ENCODE measurements at places on chromosomes 3 and 15.
A peak's percentile ranks its signal among the peaks of the same experiment; 100 is the strongest.

GRCh38 chr3:4595710-4596113 is 102.6 kb downstream of the ITPR1 start:
- DNase-seq: no peak

GRCh38 chr3:141969711-141970110 is 93.3 kb downstream of the ATP1B3 start:
- DNase-seq: no peak

GRCh38 chr15:85490856-85491255 is 110.5 kb downstream of the AKAP13 start:
- no peak for DNase-seq

DNA sequence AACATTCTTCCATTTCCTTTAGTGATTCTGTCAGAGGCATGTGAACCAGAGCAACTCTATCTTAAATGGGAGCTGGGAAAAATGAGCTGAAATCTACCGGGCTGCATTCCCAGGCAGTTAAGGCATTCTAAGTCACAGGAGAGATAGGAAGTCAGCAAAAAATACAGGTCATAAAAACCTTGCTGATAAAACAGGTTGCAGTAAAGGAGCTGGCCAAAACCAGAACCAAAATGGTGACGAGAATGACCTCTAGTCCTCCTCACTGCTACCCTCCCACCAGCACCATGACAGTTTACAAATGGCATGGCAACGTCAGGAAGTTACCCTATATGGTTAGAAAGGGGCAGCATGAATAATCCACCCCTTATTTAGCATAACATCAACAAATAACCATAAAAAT is 66.4 kb downstream of the B3GALNT1 start:
- no peak for DNase-seq

- peak; percentile 81 for DNase-seq
These were observed 28.5 kb downstream of the BTD start for GRCh38 chr3:15629860-15630597.

DNA sequence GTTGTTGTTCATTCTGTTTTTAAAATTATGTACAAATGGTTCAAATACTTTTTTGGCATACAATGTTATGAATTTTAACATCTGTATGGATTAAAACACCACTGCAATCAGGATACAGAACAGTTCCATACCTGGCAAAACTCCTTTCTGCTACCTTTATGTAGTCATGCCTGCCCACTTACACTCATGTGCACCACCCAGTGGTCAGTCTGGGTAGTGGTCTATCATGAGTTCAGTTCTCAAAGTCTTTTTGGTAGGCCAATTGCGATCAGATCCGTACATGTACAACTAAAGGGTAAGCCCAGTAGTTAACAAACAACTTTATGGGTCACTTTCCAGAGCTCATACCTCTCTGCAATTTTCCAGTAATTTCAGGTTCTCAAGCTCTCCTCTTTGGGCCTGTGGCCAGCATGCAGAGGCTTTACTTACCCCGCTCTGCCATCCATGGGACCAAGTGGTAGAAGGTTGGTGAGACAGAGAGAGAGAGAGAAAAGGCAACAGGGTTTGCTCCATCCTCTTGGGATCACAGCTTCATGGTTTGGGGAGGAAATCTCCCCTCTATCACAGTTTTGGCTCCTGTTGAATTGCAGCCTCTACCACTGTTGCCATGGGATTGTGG is 63.9 kb upstream of the FAM98B start:
- DNase-seq: peak; percentile 34

GRCh38 chr15:70170096-70170699 is 72.5 kb upstream of the TLE3 start:
- no peak for DNase-seq

- DNase-seq: no peak
These were observed 560.1 kb downstream of the GRM7 start for GRCh38 chr3:7421065-7421464.

GRCh38 chr15:66864871-66865281 is 162.8 kb downstream of the SMAD6 start:
- DNase-seq: no peak

GRCh38 chr3:145780301-145780700 is 380.7 kb downstream of the PLOD2 start:
- DNase-seq: no peak

DNA sequence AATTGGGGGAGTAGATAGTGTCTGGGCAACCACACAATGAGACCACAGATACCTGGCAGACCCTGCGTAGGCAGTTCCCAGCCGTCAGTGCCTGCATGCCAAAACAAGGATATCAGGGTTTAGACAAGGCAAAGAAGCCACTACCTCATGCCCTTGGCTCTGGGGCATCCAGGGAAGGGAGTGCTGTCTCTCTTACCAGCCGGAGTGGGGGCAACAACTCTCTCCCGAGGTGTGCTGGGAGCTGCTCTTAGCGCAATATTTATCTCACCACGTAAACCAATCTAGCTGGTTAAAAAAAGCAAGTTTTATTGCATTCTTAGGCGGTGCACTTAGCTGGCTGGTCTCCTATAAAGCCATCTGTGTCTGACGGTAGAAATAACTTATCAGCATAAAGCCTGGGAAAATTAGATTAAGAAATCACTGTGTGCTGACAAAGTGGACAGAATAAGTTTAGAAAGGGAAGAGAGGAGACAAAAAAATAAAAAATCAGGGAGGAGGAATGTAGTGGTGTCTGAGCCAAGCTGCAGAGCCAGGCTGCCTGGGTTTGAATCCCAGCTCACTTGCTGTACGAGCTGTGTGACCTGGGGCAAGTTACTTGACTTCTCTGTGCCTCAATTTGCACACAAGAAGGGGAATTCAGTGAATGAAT is 273.2 kb downstream of the PDZRN3 start:
- DNase-seq: no peak

DNA sequence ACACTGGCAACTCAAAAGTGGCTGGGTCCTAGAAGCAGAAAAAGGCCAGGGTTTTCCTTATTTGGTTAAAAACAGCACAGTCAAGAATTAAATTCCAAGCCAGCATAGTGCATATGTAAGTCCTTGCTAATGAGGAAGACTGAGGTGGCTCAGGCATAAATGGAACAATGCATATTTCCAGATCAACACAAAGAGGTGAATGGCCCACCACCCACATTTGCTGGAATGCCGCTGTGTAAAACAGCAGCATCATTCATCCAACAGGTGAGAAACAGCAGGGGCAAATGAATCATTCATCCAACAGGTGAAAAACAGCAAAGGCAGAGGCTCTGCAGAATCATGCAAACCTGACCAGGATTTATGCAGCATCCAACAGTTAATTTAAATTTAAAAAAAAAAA is 32.9 kb downstream of the GPR176 start:
- no peak for DNase-seq

- DNase-seq: no peak
These were observed 118.8 kb downstream of the MEX3B start for GRCh38 chr15:81926981-81927380.

DNA sequence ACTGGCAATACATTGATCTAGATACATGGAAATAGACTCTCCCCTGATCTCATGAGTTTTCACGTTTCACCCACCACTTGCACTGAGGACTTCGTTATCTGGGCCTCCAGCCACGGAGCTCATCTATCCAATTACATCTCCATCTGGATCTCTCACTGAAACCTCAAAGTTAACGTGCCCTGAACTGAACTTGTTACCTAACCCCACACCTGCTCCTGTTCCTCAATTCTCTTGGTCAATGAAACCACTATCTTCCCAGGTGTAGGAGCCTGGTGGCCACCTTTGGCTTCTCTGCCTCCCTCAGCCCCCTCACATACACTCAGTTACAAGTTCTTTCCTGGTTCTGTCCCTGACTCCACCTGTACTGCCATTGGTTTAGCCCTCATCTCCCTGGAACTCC is 9.7 kb downstream of the DGKG start:
- no peak for DNase-seq

- no peak for DNase-seq
These were observed 138.9 kb downstream of the DUT start for GRCh38 chr15:48470096-48470495.

GRCh38 chr3:127711896-127712295 is 39.1 kb downstream of the ABTB1 start:
- DNase-seq: no peak

DNA sequence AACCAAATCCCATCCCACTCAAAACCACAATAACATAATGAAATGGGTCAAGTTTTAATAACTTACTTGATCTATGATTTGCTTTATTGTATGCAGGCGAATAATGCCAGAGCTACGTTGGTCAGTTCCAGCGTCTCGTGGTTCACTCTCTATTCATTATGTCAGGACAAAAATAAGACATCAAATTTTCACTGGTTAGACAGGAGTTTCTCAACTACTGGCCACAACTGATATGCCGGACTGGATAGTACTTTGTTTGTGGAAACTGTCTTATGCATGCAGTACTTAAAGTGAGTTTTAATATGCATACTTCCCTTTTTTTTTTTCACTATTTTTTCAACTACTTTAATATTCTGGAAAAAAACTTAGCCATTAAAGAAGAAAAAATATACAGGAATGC is 94.4 kb downstream of the TJP1 start:
- DNase-seq: no peak

DNA sequence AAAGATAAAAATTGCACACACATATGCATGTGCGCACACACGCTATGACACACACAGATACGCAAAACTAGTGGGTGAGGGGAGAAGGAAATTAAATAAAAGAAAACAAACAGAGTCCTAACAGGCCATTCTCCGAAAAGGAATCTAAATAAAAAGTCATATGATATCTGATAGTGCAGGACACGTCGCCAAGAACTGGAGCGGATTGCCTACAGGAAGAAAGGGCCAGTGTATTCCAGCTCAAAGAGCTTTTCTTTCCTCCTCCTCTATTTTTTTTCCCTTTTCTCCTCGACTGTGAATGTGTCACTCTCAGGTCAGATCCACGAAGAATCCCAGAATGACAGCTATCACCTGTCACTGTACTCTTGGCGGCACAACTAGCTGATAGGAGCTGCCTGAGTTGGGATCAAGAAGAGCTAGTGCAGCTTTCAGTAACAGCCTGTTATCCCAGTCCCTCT is 157.8 kb downstream of the TIGIT start:
- no peak for DNase-seq

DNA sequence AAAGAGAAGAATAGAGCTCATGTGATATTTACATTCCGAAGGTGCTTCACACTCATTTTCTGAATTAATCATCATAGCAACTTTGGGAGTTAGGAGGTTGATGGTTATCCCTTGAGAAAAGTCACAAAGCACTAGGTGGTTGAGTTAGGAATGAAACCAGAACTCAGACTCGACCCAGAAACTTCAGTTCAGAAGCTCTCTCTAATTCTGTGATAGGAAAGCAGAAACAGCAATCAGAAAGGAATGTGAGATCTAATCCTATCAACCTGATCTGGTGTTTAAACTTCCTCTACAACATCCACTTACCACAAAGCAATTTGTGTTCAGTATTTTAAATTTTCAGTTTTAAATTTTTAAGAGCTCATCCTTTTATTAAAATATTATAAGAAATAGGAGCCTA is 211.2 kb downstream of the CNTN3 start:
- no peak for DNase-seq

DNA sequence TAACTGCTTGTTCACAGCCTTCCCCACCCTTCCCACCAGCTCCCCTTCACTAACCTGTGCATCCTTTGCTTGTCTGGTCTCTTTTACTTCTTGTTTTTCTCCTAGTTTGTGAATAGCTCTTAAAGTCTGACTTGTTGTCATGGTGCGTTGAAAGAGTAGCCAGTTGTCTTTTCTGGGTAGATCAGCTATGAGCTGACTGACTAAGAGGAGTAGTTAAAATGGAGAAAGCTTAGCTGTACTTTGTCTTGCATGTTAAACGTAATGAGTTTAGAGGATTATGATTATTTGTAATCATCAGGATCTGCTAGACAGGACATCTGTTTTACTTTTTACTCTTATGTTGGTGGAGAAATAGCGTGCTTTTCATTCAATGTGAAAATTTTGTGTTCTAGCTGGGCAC is 35.9 kb downstream of the ATP2C1 start:
- DNase-seq: no peak

DNA sequence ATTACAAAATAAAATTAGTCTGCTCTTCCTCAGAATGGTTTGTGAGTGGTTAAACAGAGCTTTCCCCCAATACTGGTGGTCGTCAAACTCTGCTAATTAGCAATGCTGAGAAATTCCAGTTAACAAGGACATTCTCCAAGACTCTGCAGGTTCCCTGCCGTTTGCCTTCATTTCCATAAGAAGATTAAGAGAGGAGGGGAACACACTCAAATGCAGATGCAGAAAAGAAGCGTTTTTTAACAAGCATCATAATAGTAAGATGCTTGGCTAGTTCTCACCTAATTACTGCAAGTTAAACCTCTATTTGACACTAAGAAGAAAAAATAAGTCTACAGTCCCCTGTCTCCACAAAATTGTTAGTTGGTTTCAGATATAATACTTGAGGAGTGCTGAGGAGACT is 3.7 kb upstream of the SOX2 start:
- DNase-seq: no peak

- no peak for DNase-seq
These were observed 108.8 kb downstream of the EPHB1 start for GRCh38 chr3:134903837-134904236.

- no peak for DNase-seq
These were observed 97.2 kb downstream of the FAM43A start for GRCh38 chr3:194782698-194783404.

GRCh38 chr15:63973212-63974009 is 72.9 kb downstream of the DAPK2 start:
- no peak for DNase-seq

All from HTR-8/SVneo (cell line).